ENCODE measurements at places on chromosomes 7 and 10. TPM values are rescaled to one million over a fixed set of nuclear protein-coding genes. Genes with fewer than 3 reads are reported as not detected.

- H3K4me1 ChIP-seq, result no peaks in the 10 kb centered on the region
- no peaks in the 10 kb centered on the region for H3K27me3 ChIP-seq
- no peak overlapping the region for H3K27ac ChIP-seq
- H3K4me3 ChIP-seq, result no peak overlapping the region
- DNase-seq, result no peak
Observed at GRCh38 chr10:4219901-4220300, 434.9 kb upstream of the KLF6 start.

Gene STAMBPL1
- 9.5 TPM for total RNA-seq

Gene EVX1
- not detected for total RNA-seq

Gene TMEM196
- not detected for total RNA-seq

- H3K27ac ChIP-seq, result no peak overlapping the region
- no peak for DNase-seq
- no peaks in the 10 kb centered on the region for H3K4me1 ChIP-seq
Observed at GRCh38 chr7:81248420-81248819, 329.6 kb upstream of the SEMA3C start.

- no peaks in the 10 kb centered on the region for H3K36me3 ChIP-seq
- no peak for DNase-seq
- no peak overlapping the region for H3K4me3 ChIP-seq
- no peaks in the 10 kb centered on the region for H3K4me1 ChIP-seq
- H3K27me3 ChIP-seq, result no peaks in the 10 kb centered on the region
- H3K27ac ChIP-seq, result no peak overlapping the region
Observed at GRCh38 chr10:114894911-114895310, 43.1 kb upstream of the TRUB1 start.

- H3K4me3 ChIP-seq, result no peak overlapping the region
- DNase-seq, result no peak
- no peaks in the 10 kb centered on the region for H3K27me3 ChIP-seq
- no peaks in the 10 kb centered on the region for H3K4me1 ChIP-seq
- H3K36me3 ChIP-seq, result no peaks in the 10 kb centered on the region
- H3K27ac ChIP-seq, result no peak overlapping the region
Observed at GRCh38 chr10:64658528-64658927, 1137.3 kb downstream of the REEP3 start.

- DNase-seq, result no peak
- H3K27me3 ChIP-seq, result no peaks in the 10 kb centered on the region
- H3K4me3 ChIP-seq, result no peak overlapping the region
- H3K27ac ChIP-seq, result no peak overlapping the region
- H3K36me3 ChIP-seq, result peaks cover 5% of the 10 kb centered on the region
Observed at GRCh38 chr7:141585592-141586510, 34.6 kb downstream of the AGK start.

Gene LLCFC1
- not detected for total RNA-seq

Gene TMEM213
- total RNA-seq, result 9.8 TPM

- H3K4me3 ChIP-seq, result no peak overlapping the region
- DNase-seq, result no peak
- no peaks in the 10 kb centered on the region for H3K36me3 ChIP-seq
Observed at GRCh38 chr7:49151146-49151545, 226.8 kb downstream of the CDC14C start.

Gene OPN1SW
- total RNA-seq, result not detected

Gene MSMB
- 7.4 TPM for total RNA-seq

DNA sequence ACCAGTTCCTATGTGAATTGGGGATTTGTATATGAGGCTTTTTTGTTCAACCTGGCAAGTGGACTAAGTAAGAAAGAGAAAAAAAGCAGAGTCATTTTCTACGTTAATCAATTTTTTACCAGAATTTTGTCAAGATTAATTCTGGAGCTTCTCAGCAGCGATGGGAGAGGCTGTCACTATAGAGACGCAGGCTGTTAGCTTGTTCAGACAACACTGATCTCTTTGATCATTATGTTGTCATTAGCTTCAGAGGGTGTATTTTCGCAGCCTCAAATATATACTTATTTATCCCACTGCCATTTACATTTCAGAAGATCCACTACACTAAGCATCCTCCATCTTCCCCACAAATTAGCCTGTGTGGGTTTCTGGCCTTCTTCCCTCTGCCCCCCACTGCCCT is 196.7 kb upstream of the PFKP start:
- peaks cover 40% of the 10 kb centered on the region for H3K27me3 ChIP-seq
- no peak overlapping the region for H3K4me3 ChIP-seq
- no peaks in the 10 kb centered on the region for H3K4me1 ChIP-seq
- H3K36me3 ChIP-seq, result no peaks in the 10 kb centered on the region
- H3K27ac ChIP-seq, result no peak overlapping the region

GRCh38 chr7:157570531-157571200 is 233.9 kb downstream of the DNAJB6 start:
- no peaks in the 10 kb centered on the region for H3K27me3 ChIP-seq
- H3K4me3 ChIP-seq, result no peak overlapping the region
- H3K36me3 ChIP-seq, result peaks cover 5% of the 10 kb centered on the region
- H3K27ac ChIP-seq, result no peak overlapping the region

Gene COBL
- 48.1 TPM for total RNA-seq

Data from Calu3 (cell line).